Heart right ventricle (tissue), 16 donors: ENCODE measurements at places on chromosomes 4 and X. TPM values are rescaled to one million over a fixed set of nuclear protein-coding genes. Genes with fewer than 3 reads are reported as not detected.

- no peak for DNase-seq
Measured at GRCh38 chr4:114519368-114519767, 79.2 kb upstream of the UGT8 start.

GRCh38 chrX:39492497-39493162 lies 605.1 kb downstream of the BCOR start:
- peak; percentile 18 for DNase-seq

DNA sequence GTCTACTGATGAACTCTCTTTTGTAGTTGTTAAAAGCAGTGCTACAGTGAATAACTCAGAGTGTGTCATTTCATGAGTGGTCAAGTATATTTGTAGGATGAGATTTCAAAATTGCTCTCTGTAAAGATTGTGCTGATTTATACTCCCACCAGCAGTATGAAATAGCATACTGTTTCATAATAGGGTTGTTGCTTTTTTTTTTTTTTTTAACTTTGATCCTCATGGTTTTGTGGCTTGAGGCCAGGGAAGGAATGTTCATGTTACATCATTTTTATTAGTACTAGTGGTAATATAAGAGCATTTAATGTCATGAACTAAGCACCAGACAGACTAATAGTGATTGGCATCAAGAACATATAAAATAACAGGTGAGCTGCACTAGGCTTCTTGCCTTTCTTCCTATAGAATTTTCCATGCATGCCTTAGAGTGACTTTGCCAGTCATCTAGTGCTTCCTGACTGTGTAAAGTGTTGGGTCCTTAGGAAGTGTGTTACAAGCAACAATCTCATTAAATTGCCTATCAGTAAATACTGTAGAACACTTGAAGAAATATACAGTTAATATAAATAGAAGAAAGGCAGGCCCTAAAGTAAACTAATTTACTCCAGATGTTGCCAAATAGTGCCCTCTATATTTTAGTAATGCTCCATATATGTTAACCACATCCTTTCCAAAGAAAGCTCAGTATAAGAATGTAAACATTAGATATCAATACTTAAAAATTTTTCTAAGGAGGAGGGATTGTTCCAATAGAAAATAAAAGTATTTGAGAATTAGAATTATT lies 38.6 kb upstream of the MSMO1 start:
- DNase-seq: no peak

The FHL1 gene
- polyA plus RNA-seq: 480 TPM

DNA sequence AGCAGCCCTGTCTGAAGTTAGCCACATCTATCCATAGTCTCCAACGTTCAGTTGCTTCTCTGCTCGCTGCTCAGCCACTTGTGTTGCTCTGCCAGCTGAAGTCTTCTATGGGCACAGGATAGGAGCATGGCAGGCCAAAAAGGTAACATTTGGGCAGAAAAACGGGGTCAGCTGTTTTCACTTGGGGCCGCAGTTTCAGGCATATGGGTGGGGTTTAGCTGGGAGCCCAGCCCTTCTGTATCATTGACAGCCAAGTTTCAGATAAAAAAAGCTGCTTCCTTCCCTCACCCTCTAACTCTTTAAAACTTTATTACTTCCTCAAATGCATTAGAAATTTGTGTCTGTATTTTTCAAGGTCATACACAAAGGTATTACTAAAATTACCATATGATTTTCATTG lies 18.4 kb upstream of the MANBA start:
- no peak for DNase-seq

DNA sequence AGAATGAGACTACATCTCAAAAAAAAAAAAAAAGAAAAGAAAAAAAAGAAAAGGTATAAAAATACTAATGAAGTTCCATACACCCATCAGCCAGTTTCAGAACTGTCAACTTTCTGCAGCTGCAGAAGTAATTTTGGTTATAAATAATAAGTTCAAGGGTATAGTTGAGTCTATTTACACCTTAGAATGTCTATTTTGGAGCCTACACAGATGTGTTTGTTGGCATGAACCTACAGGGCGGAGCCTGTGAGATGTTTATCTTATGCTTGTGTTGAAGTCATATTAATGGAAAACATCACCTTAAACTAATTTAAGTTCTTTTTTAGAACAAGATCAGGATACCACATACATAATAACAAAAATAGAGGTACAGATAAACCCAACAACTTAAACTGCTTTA lies 85.8 kb downstream of the RAPGEF2 start:
- DNase-seq: no peak
